ENCODE measurements at places on chromosomes 6 and 20.

GRCh38 chr6:139109558-139109957 lies 25.3 kb upstream of the HECA start:
- DNase-seq, result peak; percentile 48

- DNase-seq, result no peak
These were observed 24.1 kb downstream of the MCM8 start for GRCh38 chr20:5974531-5974930.

- no peak for DNase-seq
These were observed 174.0 kb upstream of the FOXQ1 start for GRCh38 chr6:1137849-1138248.

GRCh38 chr20:58277578-58278472 lies 31.7 kb upstream of the RAB22A start:
- no peak for DNase-seq

GRCh38 chr6:16230953-16231352 lies 7.4 kb upstream of the GMPR start:
- DNase-seq, result no peak

- DNase-seq, result peak; percentile 69
These were observed 8.8 kb upstream of the NDRG3 start for GRCh38 chr20:36754656-36755222.

DNA sequence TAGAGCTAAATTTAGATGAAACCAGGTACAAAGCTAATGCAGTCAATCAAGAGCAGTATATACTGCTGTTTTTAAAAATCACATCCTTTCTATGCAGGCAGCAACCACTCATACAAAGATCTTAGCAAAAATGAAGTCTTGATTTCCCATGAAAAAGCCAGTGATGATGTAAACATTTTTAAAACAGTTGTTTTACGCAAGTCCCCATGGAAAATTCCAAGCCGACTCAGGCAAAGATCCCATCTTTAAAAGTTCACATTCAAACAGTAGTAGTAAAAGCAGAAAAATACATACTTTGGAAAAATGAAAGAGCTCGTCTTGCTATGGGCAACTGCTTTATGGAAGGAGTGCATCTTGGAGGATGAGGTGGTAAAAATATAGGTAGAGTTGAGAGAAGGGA lies 84.0 kb downstream of the RCAN2 start:
- no peak for DNase-seq

DNA sequence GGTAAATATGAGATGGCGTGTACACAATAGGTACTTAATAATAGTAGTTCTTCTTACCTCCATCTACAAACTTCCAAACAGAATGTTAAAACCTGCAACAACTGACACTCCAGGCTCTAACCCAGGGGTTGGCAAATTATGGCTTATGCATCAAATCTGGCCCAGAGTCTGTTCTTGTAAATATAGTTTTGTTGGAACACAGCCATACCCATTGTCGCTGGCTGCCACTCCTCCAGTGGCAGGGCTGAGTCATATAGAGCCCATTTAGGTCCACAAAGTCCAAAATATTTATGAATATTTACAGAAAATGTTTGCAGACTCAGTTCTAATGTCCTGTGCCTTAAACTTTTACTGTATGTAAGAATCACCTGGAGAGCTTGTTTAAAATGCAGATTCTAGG lies 69.9 kb upstream of the BTBD3 start:
- DNase-seq, result no peak

GRCh38 chr6:102149191-102149590 lies 755.7 kb downstream of the GRIK2 start:
- DNase-seq, result no peak

GRCh38 chr6:42431356-42431755 lies 20.4 kb downstream of the TRERF1 start:
- DNase-seq, result no peak

GRCh38 chr20:17494201-17494600 lies 37.0 kb downstream of the BFSP1 start:
- DNase-seq, result no peak

- DNase-seq, result no peak
These were observed 242.1 kb downstream of the PRKN start for GRCh38 chr6:162485464-162485863.

- peak; percentile 42 for DNase-seq
These were observed 3.0 kb downstream of the BAK1 start for GRCh38 chr6:33577106-33577535.

DNA sequence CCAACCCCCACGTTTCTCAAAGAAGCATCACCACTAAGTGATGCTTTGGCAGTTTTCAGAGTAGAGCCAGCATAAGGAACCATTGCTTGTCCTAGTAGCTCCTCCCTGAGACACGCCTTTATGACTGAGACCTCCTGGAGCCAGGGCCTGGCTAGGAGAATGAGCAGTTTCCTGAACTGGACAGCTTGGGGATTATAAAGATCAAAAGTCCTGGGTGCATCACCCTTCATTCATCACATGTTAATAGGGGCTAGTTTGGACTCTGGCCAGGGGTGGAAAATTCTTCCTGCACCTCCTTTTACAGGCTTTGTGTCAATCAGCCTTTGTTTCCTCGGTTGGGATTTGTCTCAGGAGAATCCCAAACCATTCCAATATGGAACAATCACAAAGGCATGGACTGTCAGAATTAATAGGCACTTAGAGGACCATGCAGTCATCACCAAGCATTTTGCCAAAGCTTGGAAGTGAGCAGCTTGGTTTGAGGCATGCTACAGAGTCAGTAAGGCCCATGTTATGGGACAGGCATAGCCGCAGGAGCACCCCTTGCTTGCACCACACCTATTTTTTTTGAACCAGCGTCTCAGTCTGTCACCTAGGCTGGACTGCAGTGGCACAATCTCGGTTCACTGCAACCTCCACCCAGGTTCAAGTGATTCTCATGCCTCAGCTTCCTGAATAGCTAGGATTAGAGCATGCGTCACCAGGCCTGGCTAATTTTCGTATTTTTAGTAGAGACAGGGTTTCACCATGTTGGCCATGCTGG lies 64.9 kb upstream of the TGM3 start:
- no peak for DNase-seq

DNA sequence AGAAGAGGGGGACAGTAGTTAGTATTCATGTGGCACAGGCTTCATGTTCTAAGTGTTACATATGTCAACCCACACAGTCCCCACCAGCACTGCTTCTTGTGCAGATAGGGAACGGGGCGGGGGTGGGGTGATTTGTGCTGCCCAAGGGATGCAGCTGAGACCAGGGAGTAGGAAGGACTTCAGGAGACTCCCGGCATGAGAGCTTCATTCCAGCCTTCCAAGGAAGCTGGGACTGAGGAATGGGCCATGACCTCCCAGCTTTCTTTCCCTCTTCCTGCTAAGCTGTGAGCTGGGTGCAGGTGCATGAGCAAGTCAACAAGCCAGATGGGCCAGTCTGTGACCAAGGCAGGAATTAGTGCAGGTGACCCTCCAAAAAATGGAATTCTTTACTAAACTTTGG lies 9.2 kb downstream of the BEND3 start:
- no peak for DNase-seq

DNA sequence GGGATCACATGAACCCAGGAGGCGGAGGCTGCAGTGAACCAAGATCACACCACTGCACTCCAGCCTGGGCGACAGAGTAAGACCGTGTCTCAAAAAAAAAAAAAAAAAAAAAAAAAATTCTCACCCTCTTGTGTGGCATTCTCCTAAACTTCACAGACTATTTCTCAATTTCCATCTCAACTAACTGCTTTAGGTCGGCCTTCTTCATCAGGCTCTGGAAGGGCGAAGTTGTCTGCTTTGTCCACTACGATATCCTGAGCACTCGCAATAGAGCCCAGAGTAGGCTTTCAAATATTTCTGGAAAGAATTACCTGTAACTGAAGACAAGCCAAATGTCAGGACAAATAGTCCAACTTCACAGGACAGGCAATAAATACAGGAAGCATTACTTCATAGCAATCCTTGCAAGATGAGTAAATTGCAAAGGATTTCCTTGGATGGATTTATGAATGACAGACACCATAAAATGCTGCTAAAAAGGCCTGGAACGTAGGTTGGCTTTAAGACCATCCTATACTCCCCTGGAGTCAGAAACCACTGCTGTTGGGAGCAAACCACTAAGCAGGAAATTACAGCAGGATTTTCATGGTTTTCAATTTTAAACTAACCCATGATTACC lies 116.3 kb upstream of the SLC2A12 start:
- no peak for DNase-seq

Data from CD4-positive, alpha-beta T cell treated with Interleukin-10 for 1 hour (primary cell).